ENCODE measurements at places on chromosomes 3 and 15. TPM values are rescaled to one million over a fixed set of nuclear protein-coding genes. Genes with fewer than 3 reads are reported as not detected.

GRCh38 chr3:186352369-186352768 lies 9.7 kb downstream of the DGKG start:
- no peak for DNase-seq

- no peak for DNase-seq
These were observed 27.3 kb upstream of the MBNL1 start for GRCh38 chr3:152241142-152242017.

DNA sequence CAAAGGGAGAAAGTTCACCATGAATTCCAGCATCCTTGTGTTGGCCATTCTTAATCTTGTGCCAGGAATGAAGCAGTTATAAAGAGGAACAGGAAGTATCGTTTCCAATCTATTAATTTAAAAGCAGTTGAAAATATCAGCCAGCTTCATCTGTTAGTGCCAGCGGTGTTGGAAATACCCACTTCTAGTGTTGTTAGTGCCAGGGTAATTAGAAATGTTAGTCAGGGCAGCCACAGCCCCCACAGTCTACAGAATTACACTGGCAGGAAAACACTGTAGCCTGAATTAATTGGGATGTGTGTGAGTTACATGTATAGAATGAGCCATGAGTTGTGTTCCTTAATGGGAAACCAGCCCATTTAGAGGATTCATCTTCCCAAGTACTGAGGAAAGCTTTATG lies 127.8 kb downstream of the GHSR start:
- DNase-seq, result no peak

GRCh38 chr15:92813485-92813884 lies 86.6 kb upstream of the CHD2 start:
- no peak for DNase-seq

DNA sequence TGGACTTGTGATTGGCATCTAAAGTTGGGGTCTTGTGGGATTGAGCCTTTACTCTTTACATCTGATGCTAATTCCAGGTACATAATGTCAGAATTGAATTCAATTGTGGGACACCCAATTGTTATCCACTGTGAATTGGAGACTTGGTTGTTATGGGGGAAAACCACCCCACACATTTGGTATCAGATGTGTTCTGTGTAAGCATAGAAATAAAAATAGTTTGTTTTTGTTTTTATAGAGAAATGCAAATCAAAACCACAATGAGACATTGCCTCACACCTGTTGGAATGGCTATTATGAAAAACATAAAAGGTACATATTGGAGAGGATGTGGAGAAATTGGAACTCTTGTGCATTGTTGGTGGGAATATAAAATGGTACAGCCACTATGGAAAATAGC lies 58.5 kb downstream of the CPA3 start:
- DNase-seq, result no peak

DNA sequence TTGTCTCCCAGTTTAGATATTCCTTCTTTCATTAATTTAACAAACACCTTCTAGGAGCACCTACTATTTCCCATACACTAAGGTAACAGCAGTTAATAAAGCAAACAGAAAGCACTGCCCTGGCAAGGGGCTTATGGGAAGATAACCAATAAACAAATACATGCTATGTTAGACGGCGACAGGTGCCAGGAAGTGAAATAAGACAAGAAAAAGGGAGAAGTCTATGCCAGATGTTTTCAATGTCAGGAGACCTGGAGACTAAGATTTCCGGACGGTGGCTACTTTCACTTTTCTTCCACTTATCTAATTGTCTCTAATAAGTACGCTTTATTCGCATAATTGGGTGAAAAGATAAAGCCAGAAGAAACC lies 32.5 kb upstream of the ZNF445 start:
- no peak for DNase-seq

DNA sequence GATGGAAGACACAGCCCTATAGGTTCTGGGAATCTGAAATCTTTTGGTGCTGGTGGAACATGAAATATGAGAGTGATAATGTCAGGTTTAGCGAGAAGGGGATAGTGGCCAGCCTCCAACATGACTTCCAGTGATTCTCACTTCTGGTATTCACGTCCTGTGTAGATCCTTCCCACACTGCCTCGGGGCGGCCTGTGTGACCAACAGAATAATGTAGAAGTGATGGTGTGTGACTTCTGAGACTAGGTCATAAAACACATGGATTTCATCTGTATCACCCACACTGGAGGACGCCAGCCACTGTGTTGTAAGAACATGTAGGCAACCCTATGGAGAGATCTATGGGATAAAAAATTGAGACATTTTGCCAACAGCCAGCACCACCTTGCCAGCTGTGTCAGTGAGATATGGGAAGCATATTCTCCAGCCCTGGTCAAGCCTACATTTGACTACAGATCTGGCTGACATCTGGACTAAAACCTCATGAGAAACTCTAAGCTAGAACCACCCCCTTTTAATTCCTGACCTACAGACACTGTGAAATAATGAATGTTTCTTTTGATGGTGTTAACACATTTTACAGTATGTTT lies 25.5 kb upstream of the NUDT16 start:
- no peak for DNase-seq

DNA sequence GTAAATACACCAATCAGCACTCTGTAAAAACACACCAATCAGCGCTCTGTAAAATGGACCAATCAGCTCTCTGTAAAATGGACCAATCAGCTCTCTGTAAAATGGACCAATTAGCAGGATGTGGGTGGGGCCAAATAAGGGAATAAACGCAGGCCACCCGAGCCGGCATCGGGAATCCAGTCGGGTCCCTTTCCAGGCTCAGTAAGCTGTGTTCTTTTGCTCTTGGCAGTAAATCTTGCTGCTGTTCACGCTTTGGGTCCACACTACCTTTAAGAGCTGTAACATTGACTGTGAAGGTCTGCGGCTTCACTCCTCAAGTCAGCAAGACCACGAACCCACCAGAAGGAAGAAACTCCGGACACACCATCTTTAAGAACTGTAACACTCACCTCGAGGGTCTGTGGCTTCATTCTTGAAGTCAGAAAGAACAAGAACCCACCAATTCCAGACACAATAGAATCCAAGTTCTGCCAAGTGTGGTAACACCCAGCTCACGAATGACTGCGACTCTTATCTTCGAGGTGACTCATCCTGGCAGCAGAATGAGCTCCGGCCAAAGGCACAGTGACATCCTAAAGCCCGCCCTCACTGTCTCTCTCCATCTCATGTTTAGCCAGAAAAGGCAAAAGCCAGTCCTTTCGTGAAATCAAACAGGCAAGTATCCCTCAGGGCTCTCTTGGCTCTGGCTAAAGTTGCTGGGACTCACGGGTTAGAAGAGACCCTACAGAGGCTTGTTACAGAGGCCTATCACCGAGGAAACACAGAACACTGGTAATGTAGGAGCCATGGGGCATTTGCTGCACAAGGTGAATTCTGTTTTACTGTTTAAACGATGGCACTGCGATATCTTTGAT lies 155.2 kb downstream of the FAM43A start:
- DNase-seq, result no peak

DNA sequence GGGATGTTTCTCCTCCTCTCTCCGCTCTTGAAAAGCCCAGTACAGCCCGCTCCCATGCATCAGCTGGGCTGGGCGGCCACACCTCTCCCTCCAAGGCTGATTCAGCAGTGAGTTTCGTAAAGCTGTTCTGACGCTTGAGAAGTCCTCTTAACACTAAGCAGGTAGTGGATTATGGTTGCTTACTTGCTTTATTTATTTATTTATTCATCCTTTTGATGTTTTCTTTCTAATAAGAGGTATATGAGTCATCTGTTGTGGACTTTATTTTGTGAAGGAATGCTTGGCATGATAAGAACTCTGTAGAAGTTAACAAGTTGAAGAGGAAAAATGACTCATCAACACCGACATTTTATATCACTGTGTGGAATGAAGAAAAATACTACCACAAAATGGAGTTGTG lies 285.0 kb downstream of the SQOR start:
- no peak for DNase-seq

GRCh38 chr3:42678447-42678846 lies 6.9 kb upstream of the KLHL40 start:
- peak; percentile 60 for DNase-seq

Gene CCR3
- 2.0 TPM for total RNA-seq

Gene ACVR2B
- 6.4 TPM for total RNA-seq

Gene FBXL2
- total RNA-seq, result not detected

Gene KLHL6
- total RNA-seq, result 30.9 TPM
